GM13977 (cell line): ENCODE measurements at places on chromosomes 2 and 18.

- DNase-seq, result peak; percentile 73
These were observed at the start of gene GPR55 for GRCh38 chr2:230924470-230925341. Gene GPR55, minus strand, starts transcription at chr2:230925242. Its CDS starts 14,280 bp downstream, at chr2:230910962.

DNA sequence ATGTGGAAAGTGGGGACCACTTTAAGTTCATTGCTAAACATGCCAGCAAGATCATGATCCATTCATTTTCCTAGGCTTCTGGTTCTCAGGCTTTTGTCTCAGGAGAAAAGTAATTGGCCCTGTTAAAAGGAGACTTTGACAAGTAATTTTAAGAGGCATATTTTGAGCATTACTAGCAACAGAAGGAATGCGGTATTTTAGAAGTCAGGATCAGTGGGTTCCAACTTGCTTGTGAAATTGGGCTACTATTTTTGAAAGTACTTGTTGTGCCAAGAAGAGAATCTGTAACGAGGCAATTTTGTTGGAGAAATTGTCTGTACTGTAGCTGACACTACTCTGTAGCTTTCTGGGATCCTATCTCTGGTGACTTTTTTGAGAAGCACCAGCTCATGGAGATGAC is 59.4 kb downstream of the CERS6 start:
- no peak for DNase-seq

GRCh38 chr18:55439056-55439455 is 148.9 kb downstream of the TCF4 start:
- DNase-seq, result no peak

GRCh38 chr18:31143025-31143424 is 19.6 kb downstream of the DSC1 start:
- DNase-seq, result no peak

GRCh38 chr2:29307519-29307918 is 192.3 kb downstream of the CLIP4 start:
- no peak for DNase-seq

- DNase-seq, result no peak
These were observed 65.3 kb downstream of the STAT1 start for GRCh38 chr2:190948671-190949070.

GRCh38 chr18:28095041-28095440 is 81.9 kb downstream of the CDH2 start:
- no peak for DNase-seq

DNA sequence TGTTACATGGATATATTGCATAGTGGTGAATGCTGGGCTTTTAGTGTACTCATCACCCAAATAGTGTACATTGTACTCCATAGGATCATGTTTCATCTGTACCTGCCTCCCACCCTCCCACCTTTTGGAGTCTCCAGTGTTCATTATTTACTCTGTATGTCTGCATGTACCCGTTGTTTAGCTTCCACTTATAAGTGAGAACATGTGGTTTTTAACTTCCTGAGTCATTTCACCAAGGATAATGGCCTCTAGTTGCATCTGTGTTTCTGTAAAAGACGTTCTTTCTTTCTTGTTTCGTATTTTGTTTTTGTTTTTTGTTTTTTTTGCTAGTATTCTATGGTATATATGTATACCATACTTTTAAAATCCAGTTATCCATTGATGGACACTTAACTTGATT is 107.5 kb downstream of the MSTN start:
- no peak for DNase-seq

DNA sequence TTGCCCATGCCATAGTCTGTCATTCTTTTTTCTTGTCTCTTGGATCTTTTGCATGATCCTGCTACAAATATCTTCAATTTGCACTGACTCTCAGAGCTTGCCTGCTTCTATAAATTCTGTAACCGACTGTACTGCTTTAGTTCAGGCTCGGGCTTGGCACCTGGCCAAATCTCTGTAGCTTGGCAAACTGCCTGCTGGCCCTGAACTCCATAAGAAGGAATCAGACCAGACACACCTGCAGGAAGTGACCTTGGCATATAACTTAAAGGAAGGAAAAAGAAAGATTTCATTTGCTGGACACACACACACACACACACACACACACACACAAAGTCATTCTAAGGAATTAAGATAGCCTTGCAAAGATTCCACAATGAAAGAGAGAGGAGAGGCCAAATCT is 291.2 kb upstream of the DDX18 start:
- no peak for DNase-seq

DNA sequence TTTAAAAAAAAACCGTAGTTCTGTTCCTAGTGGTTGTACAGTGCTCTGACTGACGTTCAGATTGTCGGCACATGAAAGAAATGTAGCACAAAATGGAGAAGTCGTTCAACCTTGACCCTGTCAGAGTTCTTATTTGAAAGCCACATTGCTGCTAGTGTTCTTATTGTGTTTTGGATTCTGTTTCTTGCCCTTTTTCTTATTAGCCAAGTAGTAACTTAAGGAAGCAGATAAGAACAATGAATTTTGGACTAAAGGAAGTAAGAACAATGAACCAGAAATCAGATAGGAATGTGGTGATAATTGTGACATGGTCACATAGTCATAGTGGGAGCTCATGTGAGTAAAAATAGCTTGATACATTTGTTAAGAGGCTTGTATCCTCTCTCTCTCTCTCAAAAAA is 45.9 kb downstream of the RPIA start:
- no peak for DNase-seq

DNA sequence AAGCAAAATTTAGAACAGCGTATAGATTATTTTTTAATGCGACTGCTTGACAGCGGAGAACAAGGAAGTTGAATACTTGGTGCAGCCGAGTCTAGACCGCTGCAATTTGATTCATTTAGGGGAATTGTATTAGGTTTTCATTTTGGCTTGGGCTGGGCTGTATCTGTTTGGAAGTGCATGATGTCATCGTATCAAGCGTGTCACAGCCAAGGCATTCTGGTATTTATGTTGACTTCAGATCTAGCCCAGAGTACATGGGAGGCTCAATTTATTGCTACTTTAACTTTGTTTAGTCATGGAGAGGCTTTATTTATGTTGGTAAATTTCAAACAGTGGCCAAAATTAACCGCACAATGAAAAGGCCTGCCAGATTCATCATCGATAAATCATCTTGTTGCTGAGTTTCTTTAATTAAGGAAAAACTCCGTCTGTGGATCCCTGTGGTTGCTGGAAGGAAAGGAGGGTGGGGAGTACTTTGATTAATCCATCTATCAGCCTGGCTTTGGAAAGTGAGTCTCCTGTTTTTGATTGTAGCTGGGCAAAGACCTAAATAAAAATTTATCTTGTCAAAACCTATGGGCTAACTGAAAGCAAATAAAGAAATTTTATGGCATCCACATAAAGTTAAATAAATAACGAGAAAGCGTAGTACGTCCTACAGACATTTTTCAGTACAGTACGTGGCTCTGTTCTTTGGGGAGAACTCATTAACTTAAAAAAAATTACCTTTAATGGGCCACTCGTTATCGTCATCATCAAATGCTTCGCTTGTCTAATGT is 230.4 kb upstream of the SPRED2 start:
- no peak for DNase-seq

DNA sequence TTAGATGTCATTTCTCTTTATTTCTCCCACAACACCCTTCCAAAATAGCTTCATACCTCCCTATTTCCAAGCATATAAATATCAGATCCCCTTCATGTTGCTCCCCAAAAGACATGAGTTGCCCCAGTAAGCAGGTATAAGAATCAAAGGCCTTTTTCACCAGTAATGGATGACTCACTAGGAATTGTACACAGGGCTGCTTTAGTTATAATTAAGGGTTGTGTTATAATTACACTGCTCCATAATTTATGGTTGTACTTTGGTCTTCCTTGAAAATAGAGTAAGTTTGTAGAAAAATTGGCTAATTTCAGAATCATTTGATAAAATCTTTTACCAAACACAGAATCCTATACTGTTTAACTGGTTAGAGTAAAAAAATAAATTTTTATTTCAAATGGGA is 8.8 kb upstream of the AQP4 start:
- no peak for DNase-seq

DNA sequence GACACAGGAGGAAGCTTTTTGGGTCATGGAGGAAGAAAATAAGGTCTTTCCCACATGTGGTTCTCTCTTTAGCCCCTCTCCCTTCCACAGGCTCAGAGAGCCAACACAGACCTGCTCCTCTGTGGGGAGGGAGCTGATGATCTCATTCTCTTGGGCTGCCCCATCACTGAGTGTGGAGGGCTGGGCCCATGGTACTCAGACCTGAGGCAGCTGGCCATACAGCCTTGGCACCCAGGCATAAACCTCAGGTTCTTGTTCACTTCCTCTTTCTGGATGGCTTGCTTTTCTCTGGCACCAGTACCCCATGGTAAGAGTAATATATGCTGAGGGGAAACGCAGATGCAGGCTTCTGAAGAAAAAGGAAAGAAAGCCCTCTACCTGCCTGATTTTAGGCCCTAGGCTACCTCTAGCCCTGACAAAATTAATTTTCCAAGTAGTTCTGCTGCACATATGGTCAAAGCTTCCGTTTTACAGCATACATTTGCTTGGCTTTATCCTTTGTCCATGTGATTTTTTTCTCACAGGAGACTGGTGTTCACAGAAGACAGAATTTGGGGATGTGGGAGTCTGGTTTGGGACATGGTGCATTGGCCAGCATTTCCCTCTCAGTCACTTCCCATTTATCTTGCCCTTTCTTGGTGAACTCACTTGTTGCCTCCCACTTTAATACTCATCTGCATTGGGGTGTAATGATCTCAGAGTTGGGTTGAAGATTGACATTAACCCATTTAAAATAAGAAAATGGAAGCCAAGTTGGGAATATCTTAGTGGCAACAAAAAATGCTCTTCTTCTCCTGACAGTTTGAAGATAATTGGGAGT is 11.1 kb downstream of the DHRS9 start:
- DNase-seq, result no peak

GRCh38 chr2:149906886-149907285 is 319.3 kb upstream of the MMADHC start:
- DNase-seq, result no peak

- DNase-seq, result no peak
These were observed 99.9 kb downstream of the SS18 start for GRCh38 chr18:25990473-25990872.

DNA sequence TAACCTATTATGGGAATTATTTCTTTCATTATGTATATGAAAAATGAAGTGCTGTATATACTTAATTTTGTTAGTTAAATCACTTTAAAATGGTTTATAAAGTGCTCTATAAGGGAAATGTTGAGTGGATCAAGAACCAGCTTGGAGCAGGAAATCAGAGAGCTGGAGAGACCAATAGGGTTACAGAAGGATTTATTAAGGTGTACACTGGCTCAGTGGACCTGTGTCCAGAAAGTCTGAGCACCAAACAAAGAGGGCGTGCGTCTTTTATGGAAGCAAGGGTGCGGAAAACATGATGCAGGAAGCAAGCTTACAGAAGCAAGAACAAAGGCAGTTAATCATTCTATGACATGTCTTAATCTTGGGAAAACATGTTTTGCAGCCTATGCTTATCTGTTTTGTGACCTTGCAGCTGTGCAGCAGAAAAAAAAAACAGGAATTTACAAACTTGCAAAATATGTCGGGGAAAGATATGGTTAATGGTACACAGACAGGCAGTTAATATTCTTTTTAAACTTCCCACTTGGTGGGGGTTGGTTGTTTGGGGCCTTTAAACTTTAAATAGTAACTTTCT is 65.2 kb upstream of the SLC35G4 start:
- no peak for DNase-seq

- no peak for DNase-seq
These were observed 220.0 kb downstream of the METTL4 start for GRCh38 chr18:2351126-2351850.

DNA sequence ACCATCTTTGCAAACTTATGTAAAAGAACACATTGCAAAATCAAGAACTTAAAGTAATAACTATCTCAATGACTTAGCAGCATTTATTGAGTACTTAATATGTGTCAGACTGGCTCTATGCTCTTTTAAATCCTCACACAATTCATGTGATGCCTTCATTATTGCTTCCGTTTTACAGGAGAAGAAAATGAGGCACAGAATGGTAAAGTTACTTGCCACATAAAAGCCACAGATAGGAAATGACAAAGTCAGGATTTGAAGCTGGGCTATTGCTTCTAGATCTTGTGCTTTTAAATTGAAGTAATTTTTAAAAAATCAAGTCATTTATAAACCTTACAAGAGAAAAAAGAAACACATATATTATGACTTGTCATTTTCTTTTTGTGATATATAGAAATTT is 174.2 kb downstream of the WDR7 start:
- no peak for DNase-seq

GRCh38 chr2:149463328-149464002 is 124.1 kb downstream of the MMADHC start:
- DNase-seq, result peak; percentile 6

GRCh38 chr2:101921319-101921952 is 70.3 kb upstream of the IL1R2 start:
- no peak for DNase-seq

- DNase-seq, result no peak
These were observed 93.7 kb upstream of the KLHL29 start for GRCh38 chr2:23291239-23291638.

DNA sequence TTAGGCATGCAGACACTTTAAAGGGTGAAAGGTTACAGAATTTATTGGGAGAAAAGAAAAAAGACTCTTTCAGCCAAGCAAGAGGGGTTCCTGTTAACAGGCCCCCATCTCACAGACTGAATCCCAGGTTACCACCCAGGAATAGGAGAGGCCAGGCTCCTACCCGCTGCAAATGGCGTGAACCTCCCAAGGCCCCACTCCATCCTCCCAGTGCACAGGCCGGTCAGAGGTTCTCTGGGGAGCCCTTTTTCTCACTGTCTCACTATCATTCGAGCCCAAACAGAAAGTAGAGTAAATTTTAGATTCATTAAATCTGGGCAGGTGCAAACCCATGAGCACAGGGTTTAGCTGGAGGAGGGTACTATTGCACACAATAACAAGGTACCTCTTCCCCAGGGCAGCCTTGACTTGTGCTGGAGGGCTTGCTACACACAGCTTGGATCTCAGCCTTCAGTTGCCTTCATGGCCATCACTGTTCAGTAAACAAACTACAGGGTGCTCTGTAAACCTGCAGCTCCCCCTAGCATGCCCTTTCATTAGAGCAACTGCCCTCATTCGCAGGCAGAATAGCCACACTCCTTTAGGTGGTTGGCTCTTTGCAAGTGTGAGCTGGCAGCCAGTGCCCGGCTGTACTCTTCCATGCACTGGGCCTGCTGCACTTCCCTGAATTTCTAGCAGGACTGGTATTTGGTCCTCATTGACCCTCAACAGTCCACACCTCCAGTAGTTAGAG is 7.3 kb upstream of the PLEK start:
- peak; percentile 57 for DNase-seq
